ENCODE measurements at places on chromosomes 6 and 20. TPM values are rescaled to one million over a fixed set of nuclear protein-coding genes. Genes with fewer than 3 reads are reported as not detected.

Gene PAK5
- total RNA-seq, result 0.19 TPM

- H3K27me3 ChIP-seq, result no peaks in the 10 kb centered on the region
- no peak overlapping the region for H3K27ac ChIP-seq
- H3K4me1 ChIP-seq, result peaks cover 17% of the 10 kb centered on the region
- peak; percentile 63 for DNase-seq
Observed at GRCh38 chr6:105326833-105327770, 75.8 kb downstream of the PREP start.

- H3K4me1 ChIP-seq, result no peaks in the 10 kb centered on the region
- no peak overlapping the region for H3K27ac ChIP-seq
- peak; percentile 6 for DNase-seq
- no peaks in the 10 kb centered on the region for H3K27me3 ChIP-seq
- H3K4me3 ChIP-seq, result no peak overlapping the region
- no peaks in the 10 kb centered on the region for H3K36me3 ChIP-seq
Observed at GRCh38 chr20:967796-968742, 34.0 kb downstream of the RSPO4 start.

Gene TTLL9
- 0.41 TPM for total RNA-seq

DNA sequence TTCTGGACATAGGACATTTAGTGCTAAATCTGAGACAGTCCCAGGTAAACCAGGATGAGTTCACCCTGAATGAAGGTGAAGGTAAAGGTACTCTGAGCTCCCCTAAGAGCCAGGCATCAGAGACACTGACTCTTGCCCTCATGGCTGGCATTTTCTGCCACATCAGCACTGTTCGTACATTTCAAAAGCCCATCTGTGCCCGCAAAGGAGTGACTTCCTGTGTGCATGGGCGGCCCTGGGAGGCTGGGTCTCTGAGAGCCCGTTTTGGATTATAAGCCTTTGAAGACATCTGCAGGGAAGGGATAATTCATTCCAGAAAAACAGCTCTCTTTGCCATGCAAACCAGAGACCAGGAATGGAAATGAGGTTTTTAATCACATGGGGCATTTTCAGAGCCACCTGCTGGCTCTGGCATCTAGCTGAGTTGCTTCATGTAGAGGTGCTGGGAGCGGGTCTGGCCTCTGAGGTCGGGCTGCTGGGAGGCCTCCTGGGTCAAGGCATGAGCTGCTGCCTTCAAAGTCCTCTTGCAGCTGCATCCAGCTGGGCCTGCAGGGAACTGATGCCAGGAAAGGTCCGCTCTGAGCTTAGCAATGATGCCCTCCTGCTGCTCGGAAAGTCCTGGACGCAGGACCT is 348.3 kb downstream of the DHX35 start:
- H3K4me3 ChIP-seq, result no peak overlapping the region
- DNase-seq, result no peak
- no peaks in the 10 kb centered on the region for H3K27me3 ChIP-seq
- no peaks in the 10 kb centered on the region for H3K4me1 ChIP-seq
- H3K36me3 ChIP-seq, result no peaks in the 10 kb centered on the region
- no peak overlapping the region for H3K27ac ChIP-seq

Gene NKAPL
- total RNA-seq, result not detected

GRCh38 chr20:63295422-63295821 is 2.4 kb downstream of the COL20A1 start:
- H3K27me3 ChIP-seq, result peaks cover 29% of the 10 kb centered on the region
- no peak overlapping the region for H3K27ac ChIP-seq
- no peak for DNase-seq
- no peaks in the 10 kb centered on the region for H3K36me3 ChIP-seq
- H3K4me3 ChIP-seq, result no peak overlapping the region
- no peaks in the 10 kb centered on the region for H3K4me1 ChIP-seq
